ENCODE measurements at places on chromosomes 4 and X.

GRCh38 chrX:129655547-129656249 lies 942 bp upstream of the APLN start:
- peak; percentile 12 for DNase-seq

- DNase-seq: no peak
Measured at GRCh38 chr4:113881256-113881655, 98.2 kb downstream of the ARSJ start.

DNA sequence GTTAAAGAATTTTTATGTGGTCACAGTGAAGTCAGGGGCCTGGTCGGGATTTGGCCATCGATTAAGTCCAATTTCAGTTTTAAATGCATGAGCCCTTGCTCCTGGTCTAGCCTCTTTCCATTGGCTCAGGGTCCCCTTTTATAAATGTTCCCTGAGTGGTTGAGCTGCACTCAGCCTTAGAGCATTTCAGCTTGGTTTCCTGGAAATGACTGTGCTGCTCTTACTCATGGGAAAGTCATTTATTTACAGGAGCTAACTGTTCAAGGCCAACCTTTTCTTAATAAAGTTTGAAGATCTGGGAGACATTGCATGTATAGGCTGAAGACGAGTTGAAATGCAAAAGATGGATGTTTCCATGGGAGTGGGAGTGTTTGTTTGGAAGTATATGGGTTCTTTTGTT lies 98.8 kb upstream of the CLNK start:
- no peak for DNase-seq

DNA sequence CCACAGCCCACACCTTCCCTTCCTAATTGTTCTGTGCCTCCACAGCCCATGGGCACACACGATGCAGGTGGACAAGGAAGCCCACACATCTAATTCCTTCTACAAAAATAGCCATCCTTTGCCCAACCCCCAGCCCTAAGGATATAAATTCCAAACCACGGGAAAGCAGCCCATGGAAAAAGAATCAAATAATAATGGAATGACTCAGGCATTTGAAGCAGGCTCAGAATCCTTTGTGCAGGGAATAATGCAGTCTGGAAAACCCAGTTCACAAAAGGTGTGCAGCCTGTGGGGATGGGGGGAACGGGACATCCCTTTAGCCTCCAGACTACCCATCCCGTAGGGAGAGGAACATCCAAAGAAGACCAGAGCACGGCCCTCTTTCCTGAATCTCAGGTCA lies 342.3 kb upstream of the GALNT7 start:
- no peak for DNase-seq

DNA sequence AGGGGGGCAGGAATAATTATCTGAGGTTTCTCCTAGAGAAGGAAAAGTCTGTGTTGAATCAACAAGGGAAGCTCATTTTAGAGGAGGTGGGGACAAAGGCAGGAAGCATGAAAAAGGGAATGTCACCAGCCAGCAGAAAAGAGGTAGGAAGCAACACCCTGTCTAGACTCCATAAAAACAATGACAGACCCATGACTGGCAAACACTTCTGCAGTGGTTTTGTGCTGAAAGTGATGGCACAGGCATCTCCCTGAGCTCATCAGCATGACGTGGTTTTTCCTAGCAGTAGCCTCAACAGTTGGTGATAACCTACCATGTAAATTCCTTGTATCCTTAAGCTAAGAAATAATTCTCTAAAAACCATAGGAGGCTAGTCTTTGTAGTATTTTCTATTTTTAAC lies 110.7 kb upstream of the GALNT7 start:
- no peak for DNase-seq

DNA sequence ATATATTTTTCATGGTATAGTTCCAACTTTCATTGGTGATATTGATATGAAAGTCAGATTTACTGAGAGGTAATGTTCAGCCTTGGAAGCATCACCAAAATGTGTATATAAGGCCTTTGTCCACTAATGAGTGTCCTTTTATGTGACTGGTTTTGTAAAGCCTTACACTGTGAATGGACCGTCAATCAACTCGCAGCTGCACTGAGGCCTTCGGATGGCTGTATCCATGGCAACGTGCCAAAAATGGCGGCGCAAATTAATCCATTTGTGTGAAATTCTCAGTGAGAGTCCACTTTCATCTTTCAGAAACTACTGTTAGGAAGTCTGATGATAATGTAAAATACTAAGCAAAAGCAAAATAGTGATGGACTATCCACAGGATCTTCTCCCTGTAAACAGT lies 131.7 kb downstream of the SPCS3 start:
- DNase-seq: no peak

- DNase-seq: no peak
Measured at GRCh38 chr4:40335525-40335894, 377 bp downstream of the CHRNA9 start.

DNA sequence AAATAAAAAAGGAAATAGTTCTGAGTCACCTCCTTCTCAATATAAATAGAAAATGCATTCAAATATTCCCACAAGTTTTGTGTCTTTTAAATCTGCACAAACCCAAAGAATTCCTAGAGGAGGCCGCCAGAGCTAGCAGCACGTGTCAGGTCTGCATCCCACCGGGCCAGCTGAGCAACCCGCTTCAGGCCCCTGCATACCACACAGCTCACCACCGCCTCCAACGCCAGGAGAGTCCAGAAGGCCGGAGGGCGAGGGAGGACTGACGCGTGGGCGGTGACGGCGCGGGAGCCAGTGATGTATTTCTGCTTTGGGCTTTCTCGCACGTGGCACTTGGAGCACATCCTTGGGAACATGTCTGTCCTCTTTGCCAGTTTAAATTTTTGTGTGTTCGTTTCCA lies 61.9 kb upstream of the CLDN34 start:
- no peak for DNase-seq

DNA sequence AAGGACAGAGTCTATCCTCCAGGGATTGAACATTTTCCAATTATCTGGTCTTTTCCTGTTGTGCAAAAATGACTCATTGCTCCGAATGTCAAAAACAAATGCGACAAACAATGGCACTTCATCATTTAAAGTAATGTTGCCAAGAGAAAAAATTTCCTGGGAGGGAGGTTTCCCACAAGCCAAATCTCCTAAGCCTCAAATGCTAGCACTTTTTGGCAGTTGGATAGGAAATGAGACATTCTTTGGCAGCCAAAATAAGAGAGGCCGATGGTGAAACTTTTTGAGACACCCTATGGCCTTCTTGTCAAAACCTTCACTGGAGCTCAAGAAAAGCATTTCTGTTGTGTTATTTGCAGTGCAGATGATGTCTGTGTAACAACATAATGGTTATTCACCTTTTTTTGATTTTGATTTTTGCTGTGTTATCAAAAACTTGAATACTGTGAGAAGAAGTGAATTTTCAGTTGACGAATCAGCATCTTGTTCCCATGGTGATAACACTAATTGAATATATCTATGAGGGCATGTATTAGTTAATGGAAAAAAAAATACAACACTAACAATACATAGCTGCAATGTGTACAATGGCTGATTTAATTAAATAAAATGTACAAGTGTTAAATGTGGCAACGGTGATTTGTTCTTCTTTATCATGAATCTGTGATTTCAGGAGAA lies 333.8 kb downstream of the ANK2 start:
- no peak for DNase-seq

DNA sequence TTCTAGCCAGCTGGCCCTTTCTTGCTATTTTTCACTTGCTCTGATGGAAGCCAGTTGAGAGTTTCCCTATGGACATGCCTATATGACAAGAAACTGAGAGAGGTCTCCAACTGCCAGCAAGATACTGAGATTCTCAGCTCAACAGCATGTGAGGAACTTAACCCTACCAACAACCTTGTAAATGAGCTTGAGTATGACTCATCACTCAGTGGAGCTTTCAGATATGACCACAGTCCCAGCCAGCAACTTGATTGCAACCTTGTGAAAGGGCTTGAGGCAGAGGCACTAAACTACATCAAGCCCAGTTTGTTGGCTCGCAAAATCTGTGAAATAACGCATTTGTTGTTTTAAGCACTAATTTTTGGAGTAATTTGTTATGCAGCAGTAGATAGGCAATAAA lies 175.8 kb downstream of the COMMD8 start:
- no peak for DNase-seq

DNA sequence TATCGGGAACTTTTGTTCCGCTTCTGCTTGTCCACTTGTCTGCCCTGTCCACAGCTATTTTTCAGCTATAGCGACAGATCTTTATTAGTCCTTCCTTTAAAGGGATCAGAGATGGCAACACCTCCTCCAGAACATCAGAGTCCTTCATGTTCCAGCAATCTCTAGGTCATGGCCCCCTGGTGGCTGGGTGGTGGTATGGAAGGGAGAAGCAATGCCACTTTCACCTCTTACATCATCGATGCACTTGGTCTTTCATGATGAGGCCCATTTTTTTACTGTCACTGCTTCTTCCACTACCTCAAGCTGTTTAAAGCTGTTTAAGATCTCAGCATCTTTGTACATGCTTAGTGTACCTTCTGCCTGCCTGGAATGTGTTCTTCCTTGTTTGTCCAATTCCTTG lies 106.7 kb downstream of the ARHGAP6 start:
- DNase-seq: peak; percentile 57

- no peak for DNase-seq
Measured at GRCh38 chrX:96176921-96177320, 507.7 kb upstream of the DIAPH2 start.

GRCh38 chr4:78763251-78763650 lies 12.9 kb upstream of the BMP2K start:
- DNase-seq: no peak

GRCh38 chr4:55722132-55722531 lies 86.0 kb upstream of the NMU start:
- no peak for DNase-seq

- DNase-seq: no peak
Measured at GRCh38 chr4:48271626-48272025, 2.0 kb upstream of the TEC start.

DNA sequence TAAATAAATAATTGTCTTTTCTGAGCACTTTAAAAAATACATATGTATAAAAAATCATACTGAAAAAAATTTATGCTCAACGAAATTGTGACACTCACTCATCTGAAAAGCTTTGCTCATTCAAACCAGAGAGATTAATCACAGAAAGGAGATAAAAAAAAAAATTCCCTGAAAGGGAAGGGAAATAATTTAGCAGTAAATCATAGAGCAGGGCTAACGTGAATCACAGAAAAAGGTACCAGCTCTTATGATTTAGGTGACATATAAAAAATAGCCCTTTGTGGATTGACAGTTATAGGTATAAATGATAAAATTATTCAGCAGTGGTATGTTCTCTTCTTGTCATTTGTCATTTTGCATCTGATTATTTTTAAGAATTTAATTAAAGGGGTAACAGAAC lies 552.7 kb upstream of the TENM3 start:
- no peak for DNase-seq

DNA sequence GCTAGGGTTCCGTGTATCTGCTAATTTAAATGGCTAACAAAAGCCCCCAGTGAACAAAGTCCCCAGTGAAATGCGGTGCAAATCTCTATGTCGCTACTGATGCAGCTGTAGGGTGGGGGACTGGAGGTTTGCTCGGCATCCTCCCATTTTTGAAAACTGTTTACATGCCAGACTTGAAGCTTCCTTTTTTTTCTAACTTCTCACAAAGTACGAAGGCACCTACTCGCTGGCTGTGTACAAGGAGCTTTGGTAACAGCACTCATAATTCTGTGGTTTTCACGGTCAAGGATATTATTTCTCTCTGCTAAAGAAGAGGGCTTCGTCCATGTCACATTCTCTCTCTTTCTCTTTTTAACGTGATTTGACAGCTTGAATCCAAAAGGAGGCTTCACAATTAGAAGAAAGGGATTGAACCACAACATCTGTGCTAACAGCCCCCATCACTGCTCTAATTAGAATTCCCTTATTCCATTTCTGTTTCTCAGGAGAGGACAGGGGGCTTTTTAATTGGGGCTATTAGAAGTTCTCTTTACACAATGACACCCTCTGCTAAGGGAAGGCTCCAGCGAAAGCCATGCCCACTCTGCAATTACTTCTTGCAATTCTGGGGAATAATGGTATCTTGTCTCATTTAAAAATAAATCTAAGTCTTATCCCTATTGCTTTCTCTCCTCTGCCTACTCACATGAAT lies 46.7 kb downstream of the TMEM156 start:
- peak; percentile 46 for DNase-seq

GRCh38 chrX:126165721-126166461 lies at the start of gene DCAF12L2:
Gene DCAF12L2, minus strand, starts transcription at chrX:126166289. Its CDS starts 365 bp downstream, at chrX:126165924.
- no peak for DNase-seq

DNA sequence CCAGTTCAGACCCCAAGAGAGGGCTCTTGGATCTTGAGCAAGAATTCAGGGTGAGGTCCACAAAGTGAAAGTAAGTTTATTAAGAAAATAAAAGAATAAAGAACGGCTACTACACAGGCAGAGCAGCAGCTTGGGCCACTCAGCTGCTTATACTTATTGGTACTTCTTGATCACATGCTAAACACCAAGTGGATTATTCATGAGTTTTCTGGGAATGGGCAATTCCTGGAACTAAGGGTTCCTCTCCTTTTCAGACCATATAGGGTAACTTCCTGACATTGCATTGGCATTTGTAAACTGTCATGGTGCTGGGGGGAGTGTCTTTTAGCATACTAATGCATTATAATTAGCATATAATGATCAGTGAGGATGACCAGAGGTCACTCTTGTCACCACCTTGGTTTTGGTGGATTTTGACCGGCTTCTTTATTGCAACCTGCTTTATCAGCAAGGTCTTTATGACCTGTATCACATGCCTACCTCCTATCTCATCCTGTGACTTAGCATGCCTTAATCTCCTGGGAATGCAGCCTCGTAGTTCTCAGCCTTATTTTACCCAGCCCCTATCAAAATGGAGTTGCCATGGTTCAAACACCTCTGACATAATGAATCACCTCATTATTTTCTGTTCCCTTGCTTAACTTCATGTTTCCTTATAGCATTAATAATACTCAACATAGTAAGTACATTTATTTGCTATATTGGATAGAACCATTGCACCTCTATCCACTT lies 476.3 kb downstream of the DTHD1 start:
- DNase-seq: no peak

- DNase-seq: peak; percentile 11
Measured at GRCh38 chr4:138492176-138492575, 250.0 kb upstream of the SLC7A11 start.
